Mesothelial cell of epicardium (in vitro differentiated cells): ENCODE measurements at places on chromosomes 6 and 20.

DNA sequence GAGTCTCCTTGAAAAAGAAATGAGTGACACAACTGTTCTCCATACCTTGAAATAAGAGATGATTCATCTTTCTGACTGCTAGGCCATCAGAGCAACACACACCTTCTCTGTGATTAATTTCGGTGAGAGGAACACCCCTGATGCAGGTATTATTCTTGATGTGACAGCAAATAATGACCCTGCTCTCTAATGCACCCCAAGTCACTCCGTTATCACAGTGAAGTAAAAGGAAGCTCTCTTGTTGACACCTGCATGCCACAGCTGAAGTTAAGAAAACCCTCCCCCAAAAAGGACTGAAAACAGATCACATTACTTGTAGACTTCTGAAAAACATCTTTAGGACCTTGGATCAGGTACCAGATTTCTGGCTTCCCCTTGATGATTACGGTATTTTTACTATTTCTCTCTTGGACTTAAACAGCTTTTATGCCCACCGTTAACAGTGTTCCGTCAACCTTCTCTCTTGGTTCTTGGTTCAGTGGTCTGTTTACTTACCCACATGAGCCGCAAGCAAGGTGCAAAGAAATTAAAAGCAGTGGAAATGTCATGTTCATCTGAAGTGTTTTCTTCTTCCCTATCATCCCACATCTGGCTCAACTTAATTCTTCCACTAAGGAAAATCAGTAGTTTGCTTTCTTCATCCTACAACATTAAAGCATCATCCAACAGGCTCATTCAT lies 249.7 kb downstream of the GMPR start:
- peaks cover 24% of the 10 kb centered on the region for H3K36me3 ChIP-seq
- H3K4me1 ChIP-seq = peaks cover 5% of the 10 kb centered on the region
- no peaks in the 10 kb centered on the region for H3K27me3 ChIP-seq
- no peak for DNase-seq

DNA sequence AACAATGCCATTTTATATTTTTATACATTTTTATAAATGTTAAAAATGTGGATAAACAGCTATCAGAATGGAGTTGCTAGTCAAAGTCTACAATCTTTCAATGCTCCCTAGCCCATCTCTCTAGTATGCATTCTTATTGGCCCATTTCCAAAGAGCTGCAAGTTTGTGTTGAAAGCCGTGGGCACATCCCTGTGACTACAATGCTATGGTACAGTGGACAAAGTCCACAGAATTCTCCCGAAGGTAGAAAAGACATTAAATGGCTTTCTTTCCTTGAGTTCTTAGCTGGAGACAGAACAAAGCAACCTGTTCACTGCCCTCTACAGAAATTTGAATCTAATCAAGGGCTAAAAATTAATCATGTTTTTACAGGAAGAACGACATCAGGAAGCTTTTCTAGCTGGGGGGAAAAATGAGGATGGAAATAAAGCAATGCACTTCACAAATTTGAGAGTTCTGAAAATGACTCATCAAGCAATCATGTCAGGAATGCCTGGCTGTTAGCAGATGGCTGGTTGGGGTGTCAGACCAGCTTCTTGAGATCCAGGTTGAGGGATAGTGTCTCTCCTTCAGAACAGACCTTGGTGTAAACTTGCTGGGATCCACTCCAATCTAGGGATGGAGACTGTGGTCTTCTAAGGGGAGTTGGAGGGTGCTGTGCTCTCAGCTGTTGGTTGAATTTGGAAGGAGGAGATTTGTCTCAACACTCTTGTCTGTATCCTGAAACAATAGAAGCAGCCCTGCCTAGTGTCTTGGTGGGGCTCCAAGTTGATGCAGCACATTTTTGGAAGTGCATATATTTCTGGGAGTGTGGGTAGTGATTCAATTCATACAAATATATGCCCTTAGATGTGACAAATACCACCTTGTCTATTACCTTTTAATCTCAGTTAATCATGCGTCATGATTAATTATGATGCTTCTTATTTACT lies 143.4 kb upstream of the PHACTR1 start:
- H3K4me3 ChIP-seq = no peak overlapping the region
- no peaks in the 10 kb centered on the region for H3K36me3 ChIP-seq
- DNase-seq = no peak
- peaks cover 38% of the 10 kb centered on the region for H3K4me1 ChIP-seq
- peak overlapping the region; percentile 61 for H3K27ac ChIP-seq

DNA sequence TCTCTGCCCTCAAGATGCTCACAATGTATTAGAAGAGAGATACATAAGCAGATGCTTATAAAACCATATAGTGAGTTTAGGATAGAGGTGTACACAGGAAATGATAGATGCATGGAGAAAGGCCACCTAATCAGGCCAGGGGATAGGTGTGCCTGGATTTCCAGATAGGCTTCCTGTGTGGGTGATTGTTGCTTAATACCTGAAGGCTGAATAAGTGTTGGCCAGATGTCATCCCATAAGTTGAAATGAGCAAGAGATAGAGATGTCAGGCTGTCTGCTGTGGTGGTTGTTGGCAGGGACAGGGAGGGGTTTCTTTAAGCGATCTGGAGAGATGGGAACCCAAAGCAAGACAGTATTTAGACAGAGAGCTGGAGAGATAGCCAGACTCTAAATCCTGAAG lies 109.8 kb upstream of the SGK1 start:
- no peak overlapping the region for H3K27ac ChIP-seq
- no peak for DNase-seq
- no peaks in the 10 kb centered on the region for H3K36me3 ChIP-seq
- no peak overlapping the region for H3K4me3 ChIP-seq
- H3K27me3 ChIP-seq = no peaks in the 10 kb centered on the region

GRCh38 chr6:100479179-100480035 lies 14.7 kb upstream of the SIM1 start:
- no peak for DNase-seq
- no peak overlapping the region for H3K27ac ChIP-seq
- no peaks in the 10 kb centered on the region for H3K4me1 ChIP-seq
- peaks cover 24% of the 10 kb centered on the region for H3K27me3 ChIP-seq

GRCh38 chr6:116665464-116665863 lies 3.1 kb downstream of the ZUP1 start:
- H3K27ac ChIP-seq = no peak overlapping the region
- H3K36me3 ChIP-seq = no peaks in the 10 kb centered on the region
- no peaks in the 10 kb centered on the region for H3K27me3 ChIP-seq
- peak overlapping the region; percentile 24 for H3K4me3 ChIP-seq
- H3K4me1 ChIP-seq = peaks cover 27% of the 10 kb centered on the region
- DNase-seq = no peak

DNA sequence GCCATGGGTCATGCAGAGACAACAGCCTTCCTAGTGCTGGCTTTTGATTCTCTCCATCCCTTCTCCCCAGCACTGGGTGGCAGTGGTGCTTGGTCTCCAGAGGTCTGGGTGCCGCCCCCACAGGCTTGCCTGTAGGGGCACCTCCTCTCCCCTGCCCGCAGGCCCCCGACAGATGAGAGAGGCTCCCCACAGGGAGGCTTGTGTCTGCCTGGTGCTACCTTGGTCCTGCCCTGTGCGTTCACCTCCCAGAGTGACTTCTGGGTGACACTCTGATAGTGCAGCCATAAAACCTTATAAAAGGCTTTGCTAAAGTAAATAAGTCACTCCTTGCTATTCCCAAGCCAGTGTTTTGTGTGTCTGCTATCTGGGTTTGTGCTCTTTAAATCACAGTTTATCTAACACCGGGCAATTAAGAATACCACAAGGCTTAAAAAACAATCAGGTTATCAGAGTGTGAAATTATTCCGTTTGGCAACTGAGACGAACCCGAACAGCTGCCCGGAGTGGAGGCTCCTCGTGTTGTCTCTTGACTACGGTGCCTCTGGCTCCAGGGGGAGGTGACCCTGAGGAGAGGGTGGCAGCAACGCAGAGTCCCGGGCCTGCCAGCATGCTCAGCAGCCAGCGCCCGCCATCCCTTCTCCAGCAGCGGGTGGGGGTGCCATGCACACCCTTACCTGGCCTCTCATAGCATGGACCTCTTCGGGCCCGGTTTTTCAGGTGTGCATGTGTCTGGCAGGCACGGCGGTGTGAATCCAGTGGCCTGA lies 5.4 kb upstream of the C20orf204 start:
- no peak overlapping the region for H3K4me3 ChIP-seq
- peaks cover 25% of the 10 kb centered on the region for H3K36me3 ChIP-seq
- H3K4me1 ChIP-seq = no peaks in the 10 kb centered on the region
- DNase-seq = no peak

DNA sequence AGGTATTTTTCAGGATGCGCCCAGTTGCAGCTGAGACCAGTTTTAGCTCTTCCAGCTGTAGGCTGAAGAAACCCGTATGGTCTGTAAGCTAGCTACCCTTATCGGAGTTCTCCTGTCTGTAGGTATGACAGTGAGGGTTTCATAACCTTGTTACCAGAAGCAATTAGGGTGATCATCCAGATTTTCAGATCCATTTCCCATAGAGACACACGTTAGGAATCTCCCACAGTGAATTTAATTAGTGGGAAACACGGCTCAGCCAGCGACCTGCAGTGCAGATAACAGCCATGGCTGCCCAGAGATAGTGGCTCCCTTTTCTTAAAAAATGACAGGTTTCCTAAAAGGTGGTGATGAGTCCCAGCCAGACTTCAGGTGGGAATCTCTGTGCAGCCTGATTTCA lies 111.1 kb downstream of the BTBD3 start:
- DNase-seq = no peak
- peaks cover 4% of the 10 kb centered on the region for H3K27me3 ChIP-seq
- no peak overlapping the region for H3K27ac ChIP-seq
- no peaks in the 10 kb centered on the region for H3K4me1 ChIP-seq

GRCh38 chr6:46015119-46015968 lies at the start of gene CLIC5:
CLIC5 (minus strand) TSS chr6:46015860; CDS start chr6:46015542, 318 bp downstream.
- H3K27ac ChIP-seq = no peak within 1 kb of the TSS
- H3K36me3 ChIP-seq = no peaks in the 10 kb centered on the region
- peaks cover 61% of the 10 kb centered on the region for H3K27me3 ChIP-seq
- H3K4me1 ChIP-seq = peaks cover 23% of the 10 kb centered on the region

GRCh38 chr6:134551245-134551960 lies 233.5 kb upstream of the SGK1 start:
- H3K36me3 ChIP-seq = no peaks in the 10 kb centered on the region
- H3K27me3 ChIP-seq = no peaks in the 10 kb centered on the region
- H3K4me1 ChIP-seq = peaks cover 13% of the 10 kb centered on the region
- H3K27ac ChIP-seq = no peak overlapping the region
- H3K4me3 ChIP-seq = no peak overlapping the region

DNA sequence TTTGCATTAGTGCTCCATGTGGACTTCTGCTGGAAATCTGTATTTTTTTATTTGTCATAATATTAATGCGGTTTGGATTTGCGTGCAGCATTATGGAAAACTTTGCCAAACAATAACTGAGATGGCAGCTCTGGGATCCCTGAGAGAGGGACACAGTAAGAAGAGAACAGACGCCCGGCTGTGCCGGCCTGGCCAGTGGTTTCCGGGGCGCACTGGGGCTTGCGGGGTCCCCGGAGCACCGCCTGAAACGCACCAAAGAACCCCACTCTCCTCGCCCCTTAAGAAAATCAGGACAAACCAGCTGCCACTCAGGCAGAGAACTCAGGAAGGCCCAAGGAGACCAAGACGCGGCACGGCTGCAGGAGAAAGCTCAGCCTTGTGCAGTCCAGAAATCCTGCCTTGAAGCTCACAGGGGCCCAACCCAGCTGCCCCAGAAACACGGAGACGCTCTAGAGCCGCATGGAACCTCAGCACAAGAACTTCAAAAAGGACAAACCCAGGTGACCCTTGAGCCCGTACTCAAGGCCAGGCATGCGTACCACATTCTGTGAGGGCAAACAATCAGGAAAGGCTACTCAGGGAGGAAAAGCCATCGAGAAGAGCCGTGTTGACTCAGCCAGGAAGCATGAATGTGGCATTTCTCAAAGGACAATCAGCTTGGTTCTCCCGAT lies 226.5 kb upstream of the CDYL start:
- H3K4me3 ChIP-seq = no peak overlapping the region
- DNase-seq = no peak

- no peak overlapping the region for H3K27ac ChIP-seq
- peaks cover 4% of the 10 kb centered on the region for H3K4me1 ChIP-seq
- H3K27me3 ChIP-seq = no peaks in the 10 kb centered on the region
- no peak overlapping the region for H3K4me3 ChIP-seq
These were observed 176.4 kb upstream of the RREB1 start for GRCh38 chr6:6931071-6932025.

GRCh38 chr6:148533309-148534107 lies 190.9 kb downstream of the SASH1 start:
- peaks cover 23% of the 10 kb centered on the region for H3K4me1 ChIP-seq
- DNase-seq = no peak
- H3K27me3 ChIP-seq = peaks cover 1% of the 10 kb centered on the region
- H3K4me3 ChIP-seq = no peak overlapping the region

DNA sequence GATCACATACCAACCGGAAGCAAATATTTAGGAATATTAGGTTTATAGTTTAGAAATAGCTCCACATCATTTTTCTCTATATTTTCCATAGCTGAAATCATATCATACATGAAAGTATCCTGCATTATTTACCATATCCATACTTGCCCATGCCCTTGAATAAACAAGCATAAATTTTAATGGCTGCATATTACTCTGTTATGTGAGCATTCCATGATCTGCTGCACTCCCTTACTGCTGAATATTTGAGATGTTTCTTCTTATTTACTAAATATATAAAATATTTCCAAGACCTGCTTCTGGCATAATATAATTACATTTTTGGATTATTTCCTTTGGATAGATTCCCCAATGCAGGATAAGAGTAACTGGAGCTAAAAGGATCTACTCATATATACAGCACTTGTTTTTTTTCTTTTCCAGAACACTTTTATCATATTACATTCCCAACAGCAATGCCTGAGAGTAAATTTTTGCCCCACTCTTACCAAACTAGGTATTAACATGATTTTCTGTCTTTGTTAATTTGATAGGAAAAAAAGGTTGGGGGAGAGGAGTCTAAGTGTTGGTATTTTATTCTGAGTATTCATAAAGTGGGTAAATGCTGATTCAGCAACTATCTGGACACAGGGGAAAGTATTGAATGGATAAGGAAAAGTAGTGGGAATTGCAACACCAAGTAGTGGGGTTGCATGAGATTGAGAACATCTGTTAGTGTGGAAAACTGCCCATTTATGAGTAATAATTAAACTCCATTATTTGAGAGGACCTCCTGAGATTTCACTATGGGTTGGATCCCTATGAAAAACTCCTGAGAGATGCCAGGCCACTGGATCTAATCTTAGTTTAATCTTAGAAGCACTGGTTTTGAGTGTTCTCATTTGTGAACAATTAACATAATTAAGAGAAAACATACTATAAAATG lies 76.0 kb downstream of the MAN1A1 start:
- H3K36me3 ChIP-seq = peaks cover 40% of the 10 kb centered on the region
- no peak for DNase-seq
- H3K4me3 ChIP-seq = no peak overlapping the region
- H3K27me3 ChIP-seq = no peaks in the 10 kb centered on the region

DNA sequence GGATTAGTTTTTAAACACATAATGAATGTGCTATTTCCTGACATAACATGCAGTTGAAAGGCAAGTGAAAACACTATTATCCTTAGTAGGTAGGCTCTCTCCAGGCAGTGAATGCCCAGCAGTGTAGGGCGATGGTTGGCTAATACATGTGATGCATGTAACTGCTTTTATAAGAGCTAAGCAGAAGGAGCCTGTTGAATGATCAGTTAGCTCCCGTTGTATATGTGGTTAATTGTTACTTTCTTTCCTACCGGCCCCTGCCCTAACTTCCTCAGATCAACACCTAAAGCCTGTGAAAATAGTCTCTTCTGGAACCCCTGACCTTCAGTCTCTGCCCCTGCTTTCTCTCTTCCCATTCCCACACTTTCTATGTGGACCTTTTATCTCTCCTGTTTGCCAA lies 10.5 kb downstream of the SOX4 start:
- H3K4me3 ChIP-seq = no peak overlapping the region
- no peak for DNase-seq
- H3K36me3 ChIP-seq = peaks cover 20% of the 10 kb centered on the region
- peak overlapping the region; percentile 62 for H3K27ac ChIP-seq
